ENCODE measurements at places on chromosomes 4 and X.
A peak's percentile ranks its signal among the peaks of the same experiment; 100 is the strongest.

DNA sequence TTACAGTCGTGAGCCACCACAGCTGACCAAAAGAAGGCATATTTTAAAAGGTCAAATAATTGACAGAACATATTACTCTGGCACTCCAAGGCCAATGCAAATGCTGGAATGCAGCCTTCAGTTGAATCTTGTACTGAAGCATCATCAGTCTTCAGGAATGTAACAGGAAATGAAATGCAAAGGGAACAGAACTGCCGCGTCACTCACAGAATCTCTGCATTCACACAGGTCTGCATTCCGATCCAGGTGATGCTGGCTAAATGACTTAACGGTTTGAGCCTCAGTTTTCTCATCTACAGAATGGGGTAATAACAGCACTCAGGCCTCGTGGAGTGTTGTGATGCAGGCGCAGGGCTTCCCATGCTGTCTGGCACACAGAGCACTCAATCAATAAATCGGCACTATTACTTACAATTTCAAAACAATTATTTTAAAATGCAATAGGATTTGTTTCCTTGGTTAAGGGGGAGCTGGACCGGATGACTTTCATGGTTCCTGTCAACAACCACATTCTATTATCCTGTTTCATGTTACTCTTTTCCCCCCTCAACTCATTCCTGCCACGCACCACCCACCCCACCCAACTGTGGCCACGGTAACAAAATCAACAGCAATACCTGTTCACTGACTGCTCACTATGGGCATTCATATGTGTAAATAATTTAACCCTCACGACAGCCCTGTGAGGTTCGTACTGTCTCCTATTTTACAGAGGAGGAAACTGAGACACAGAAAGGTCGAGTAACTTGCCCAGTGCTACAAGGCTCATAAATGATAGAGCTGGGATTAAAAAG lies 32.4 kb downstream of the IGFBP7 start:
- no peak for DNase-seq

DNA sequence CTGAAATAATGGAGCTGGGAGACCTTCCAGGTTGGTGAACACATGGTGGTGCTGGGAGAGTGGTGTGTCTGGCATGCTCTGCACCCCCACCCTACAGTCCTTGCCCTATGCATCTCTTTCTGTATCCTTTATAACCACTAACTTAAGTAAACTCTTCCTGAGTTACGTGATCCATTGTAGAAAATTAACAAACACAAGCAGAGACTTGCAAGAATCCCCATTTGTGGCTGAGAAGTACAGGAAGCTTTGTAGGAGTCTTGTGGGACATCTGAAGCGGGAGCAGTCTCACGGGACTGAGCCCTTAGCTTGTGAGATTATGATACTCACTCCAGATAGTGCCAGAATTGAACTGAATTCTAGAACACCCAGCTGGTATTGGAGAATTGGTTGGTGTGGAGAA lies 14.3 kb upstream of the FAM13A start:
- no peak for DNase-seq

GRCh38 chr4:108166038-108166437 lies 2.7 kb downstream of the LEF1 start:
- DNase-seq, result no peak

GRCh38 chr4:125765941-125766340 lies 451.2 kb downstream of the FAT4 start:
- DNase-seq, result no peak

- no peak for DNase-seq
These were observed 481.7 kb upstream of the ATOH1 start for GRCh38 chr4:93346840-93347239.

- DNase-seq, result no peak
These were observed 249.3 kb upstream of the GATB start for GRCh38 chr4:152009983-152010709.

GRCh38 chr4:111136967-111137366 lies 514.1 kb upstream of the PITX2 start:
- DNase-seq, result no peak

DNA sequence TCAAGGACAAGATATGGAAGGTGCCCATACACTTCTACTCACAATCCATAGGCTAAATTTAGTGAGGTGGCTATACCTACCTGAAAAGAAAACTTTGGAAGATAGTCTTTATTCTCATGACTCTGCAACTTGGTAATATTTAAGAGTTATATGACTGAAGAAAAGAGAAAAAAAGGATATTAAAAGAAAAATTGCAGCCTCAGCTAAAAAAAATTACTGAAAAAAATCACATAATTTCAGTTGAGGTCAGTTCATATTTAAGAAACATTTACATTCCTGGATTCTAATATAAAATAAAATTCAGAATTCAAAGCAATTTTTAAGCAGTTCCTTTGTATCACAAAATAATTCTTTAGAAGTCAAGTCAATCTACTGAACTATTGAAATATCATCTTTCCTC lies 166.5 kb downstream of the GABRG1 start:
- no peak for DNase-seq

- no peak for DNase-seq
These were observed 1.7 kb upstream of the RRAGB start for GRCh38 chrX:55715847-55716246.

GRCh38 chr4:136841526-136841925 lies 690.8 kb downstream of the PCDH18 start:
- no peak for DNase-seq

DNA sequence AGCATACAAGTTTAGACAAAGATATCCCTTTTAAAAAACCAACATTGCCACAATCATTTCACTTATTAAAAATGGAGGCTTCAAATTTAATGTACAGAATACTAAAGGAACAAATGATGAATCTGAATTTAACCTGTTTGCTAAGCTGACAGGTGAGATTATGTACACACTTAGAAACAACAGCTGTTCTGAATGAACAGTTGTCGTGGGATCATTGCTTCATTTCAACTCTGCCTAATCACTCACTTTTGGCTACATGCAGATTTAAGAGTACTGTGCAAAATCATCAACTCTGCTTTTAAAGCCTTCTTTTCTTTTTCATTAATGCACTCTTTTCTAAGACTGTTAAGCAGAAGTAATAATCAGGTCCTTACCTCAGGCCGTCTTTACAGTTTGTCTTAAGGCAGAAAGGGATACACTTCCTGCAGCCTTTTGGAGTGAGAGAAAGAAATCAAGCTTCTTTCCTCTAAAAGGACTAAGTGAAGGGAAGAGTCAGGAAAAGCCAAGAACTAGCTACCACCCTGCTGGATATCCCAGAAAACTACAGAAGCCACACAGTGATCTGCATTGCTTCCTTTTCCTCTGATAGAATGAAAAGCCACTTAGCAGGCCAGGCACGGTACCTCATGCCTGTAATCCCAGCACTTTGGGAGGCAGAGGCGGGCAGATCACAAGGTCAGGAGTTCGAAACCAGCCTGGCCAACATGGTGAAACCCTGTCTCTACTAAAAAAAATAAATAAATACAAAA lies 54.7 kb upstream of the NPNT start:
- DNase-seq, result peak; percentile 11

- DNase-seq, result no peak
These were observed 26.7 kb downstream of the MANBA start for GRCh38 chr4:102734116-102734515.

DNA sequence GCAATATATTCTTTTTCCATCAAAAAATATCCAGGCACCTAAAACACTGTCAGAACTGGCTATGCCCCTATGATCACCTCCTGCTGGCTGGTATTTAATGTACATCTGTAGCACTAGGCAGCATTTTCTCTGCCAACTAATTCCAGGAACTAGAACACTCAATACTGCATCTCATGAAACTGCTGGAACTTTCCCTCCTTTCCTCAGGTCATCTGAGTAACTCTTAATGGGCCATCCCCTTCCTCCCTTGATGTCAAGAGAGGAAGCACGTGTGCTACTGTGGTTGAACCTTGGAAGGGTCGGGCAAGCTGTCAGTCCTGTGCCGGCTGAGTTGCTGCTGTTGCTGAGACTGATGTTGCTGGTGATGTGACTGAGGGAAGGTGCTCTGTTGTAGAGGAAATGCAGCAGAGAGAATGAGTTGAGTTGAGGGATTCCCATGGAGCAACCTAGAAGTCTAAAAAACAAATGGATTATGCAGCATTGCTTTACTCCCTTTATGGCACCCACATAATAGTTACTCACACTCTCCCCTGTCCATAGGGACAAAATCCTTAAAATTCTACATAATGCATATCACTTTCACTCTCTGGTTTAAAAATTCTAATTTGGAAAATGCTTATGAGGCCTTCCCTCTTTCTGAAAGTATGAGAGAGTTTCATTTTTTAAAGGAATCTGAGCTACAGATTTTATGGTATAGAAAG lies 39.5 kb downstream of the TMEM165 start:
- no peak for DNase-seq

- peak; percentile 23 for DNase-seq
These were observed 54.2 kb downstream of the SUPT20HL2 start for GRCh38 chrX:24259544-24260240.

- no peak for DNase-seq
These were observed 79.1 kb downstream of the AMOT start for GRCh38 chrX:112761242-112762207.

- no peak for DNase-seq
These were observed 3.4 kb downstream of the ATOH1 start for GRCh38 chr4:93831716-93832496.

DNA sequence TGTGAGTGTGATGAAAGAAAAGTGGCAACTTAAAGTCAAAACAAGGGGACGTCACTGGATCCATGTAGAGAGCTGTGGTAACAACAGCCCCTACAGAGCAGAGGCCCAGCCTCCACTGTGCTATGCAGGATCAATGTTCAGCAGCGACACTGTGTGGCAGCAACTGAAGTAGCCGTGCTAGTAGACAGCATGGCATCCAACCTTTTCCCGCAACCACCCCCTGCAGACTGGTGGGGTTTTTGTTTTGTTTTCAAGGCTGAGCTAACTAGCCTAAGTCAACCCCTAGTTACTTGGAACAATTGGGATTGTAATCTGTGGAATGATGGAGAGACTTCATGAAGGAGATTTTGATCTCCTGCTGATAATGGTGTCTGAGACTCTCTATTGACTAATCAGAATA lies 44.4 kb upstream of the PPARGC1A start:
- no peak for DNase-seq

GRCh38 chrX:104270212-104270611 lies 15.5 kb upstream of the ESX1 start:
- DNase-seq, result no peak

DNA sequence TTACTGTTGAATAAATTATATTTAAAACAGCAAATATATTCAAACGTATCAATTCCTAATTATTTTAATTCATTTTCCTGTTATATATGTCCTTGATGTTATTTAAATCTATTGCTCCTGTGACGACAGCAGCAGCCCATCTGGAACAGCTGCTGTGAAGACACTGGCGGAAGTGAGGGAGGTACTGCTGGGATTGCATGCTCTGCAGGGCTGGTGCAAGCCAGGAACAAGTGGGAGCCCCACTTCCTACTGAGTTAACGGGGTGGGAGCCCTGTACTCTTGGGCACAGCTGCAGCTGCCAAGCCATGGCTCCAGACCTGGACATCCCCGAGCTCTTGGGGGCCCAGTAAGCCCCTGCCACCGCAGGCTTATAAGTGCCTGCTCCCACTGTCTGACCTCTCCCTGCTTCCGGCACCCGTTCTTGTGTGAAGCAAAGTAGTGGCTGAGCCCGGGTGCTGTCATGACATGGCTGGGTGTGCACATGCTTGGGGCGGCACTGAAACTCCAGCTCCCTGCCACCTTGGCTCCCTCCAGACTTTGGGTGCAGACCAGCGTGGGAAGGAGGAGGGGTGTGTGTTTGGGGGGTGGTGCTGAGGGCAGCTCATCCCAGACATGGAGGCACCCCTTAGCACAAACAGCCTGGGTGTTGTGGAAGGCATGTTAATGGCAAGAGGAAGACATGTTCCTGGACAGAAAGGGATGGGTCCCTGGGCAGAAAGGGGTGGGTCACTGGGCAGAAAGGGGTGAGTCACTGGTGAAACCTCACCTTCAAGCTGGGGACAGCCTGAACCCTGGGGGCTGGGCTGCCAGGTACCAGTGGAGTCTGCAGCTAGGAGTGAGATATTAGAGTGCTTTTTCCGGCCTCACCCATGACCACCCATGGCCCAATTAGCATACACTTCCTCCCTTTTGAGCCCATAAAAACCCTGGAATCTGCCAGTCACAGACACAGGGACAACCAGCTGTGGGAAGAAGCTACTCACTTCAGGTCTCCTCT lies 1981.3 kb upstream of the IGFBP7 start:
- no peak for DNase-seq

DNA sequence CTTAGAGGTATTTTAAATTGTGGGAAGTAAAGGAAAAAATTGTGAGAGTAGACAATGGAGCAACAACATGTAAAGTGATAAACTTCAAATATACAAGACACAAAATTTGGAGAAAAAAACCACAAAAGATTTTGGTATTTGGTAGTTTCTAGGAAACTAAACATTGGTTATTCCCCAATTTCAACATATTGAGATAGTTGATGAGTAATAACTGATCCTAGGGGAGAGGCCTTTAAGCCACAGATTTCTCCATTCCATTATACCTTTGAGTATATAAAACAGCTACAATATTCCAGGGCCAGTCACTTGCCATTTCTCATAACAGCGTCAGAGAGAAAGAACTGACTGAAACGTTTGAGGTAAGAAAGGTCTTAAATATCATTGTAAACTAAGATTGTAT lies at the start of gene FDCSP:
FDCSP (plus strand) TSS at position 301 of the 400 bp plus-strand sequence. CDS start 5,071 bp downstream, outside the sequence.
- DNase-seq, result no peak

DNA sequence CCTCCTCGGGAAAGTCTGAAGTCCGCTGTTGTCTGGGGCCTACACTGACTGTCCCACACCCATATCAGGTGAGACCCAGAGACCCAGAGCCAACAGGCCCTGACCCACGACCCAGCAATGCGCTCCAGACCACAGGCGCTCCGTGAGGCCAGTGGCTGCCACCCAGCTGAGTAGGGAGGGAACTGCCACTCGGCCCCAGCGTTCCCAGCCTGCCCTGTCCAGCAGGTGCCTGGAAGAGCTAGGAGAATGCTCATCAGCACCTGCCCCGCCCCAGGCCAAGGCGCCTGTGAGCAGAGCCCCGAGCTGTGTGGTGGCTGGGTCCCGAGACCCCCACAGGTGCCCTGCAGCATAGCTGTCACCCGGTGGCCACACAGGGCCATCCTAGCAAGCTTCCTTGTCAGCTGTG lies 2.7 kb downstream of the SPON2 start:
- no peak for DNase-seq

DNA sequence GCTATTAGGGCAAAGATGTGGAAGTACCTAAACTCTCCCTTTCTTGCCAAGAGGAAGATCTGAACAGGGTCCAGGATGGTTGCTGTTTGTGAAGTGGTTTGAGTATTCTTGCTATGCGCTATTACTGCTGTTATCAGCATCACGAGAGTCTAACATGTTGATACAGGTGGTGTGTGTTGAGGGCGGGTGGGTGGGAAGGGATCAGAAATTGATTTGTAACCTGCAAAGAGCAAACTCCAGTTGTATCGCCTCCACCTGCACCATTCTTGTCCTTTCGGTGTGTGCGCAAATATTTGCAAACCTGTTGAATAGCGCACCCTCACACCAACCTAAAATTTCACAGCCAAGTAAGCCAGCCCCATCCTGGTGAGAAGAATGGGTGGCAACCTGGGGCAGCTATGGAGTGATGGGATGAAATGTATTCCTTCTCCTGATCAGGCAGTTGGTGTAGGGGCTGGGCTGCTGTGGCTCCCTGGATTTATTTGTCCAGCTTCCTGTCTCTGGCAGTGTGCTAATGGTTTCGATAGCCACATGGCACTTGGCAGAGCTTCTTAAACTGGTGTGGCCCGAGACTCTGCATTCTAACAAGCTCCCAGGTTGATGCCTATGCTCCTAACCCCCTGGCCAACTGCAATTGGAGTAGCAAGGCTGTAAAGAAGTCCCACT lies 102.6 kb upstream of the SCML1 start:
- no peak for DNase-seq
